ENCODE measurements at places on chromosomes 2 and 18. TPM values are rescaled to one million over a fixed set of nuclear protein-coding genes. Genes with fewer than 3 reads are reported as not detected.

Gene STPG4
- not detected for polyA plus RNA-seq

Gene C2orf81
- polyA plus RNA-seq: 3.3 TPM

Gene CFAP53
- 0.26 TPM for polyA plus RNA-seq

Gene FIGN
- polyA plus RNA-seq: 0.71 TPM

Gene HNRNPA3
- 134 TPM for polyA plus RNA-seq

Gene FAM161A
- 12.0 TPM for polyA plus RNA-seq

Gene EFHD1
- polyA plus RNA-seq: not detected

Gene QPCT
- polyA plus RNA-seq: not detected
